ENCODE measurements at places on chromosomes 6 and 20. TPM values are rescaled to one million over a fixed set of nuclear protein-coding genes. Genes with fewer than 3 reads are reported as not detected.

DNA sequence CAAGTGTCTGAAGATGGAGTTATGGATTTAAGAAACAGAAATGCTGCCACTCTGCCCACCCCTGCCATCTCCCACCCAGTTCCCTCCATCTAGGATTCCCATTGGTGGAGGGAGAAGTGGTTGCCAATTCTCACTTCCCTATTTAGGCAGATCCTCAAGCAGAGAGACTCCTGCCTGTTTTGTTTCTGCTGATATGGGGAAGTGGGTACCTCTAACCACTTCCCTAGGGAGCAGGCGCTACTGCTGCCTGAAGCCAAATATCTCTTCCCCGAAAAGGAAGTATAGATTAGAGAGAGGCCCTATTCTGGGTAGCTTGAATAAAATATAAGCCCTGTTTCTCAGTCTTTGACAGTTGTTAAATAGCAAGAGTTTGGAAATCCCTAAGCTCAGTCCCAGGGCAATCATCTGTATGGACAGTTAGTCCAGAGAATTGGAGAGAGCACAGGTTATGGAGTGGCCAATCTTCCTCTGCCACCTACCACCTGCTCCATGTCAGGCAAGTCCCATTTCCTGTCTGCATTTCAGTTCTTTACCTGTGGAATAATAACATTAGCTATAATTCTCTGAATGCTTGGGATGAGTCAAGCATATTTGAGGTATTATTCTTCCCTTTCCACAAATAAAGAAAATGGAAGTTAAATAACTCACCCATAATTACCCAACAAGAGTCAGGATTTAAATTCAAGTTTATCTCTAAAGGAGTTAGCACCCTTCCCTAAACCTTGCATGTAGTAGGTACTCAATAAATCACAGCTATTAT lies 2.6 kb upstream of the ADGB start:
- H3K4me1 ChIP-seq, result peaks cover 5% of the 10 kb centered on the region
- H3K27ac ChIP-seq, result no peak overlapping the region
- H3K27me3 ChIP-seq, result no peaks in the 10 kb centered on the region
- H3K4me3 ChIP-seq, result no peak overlapping the region

- no peaks in the 10 kb centered on the region for H3K36me3 ChIP-seq
- peak overlapping the region; percentile 95 for H3K27ac ChIP-seq
- peaks cover 85% of the 10 kb centered on the region for H3K4me1 ChIP-seq
Observed at GRCh38 chr6:57262901-57263694, 41.0 kb upstream of the RAB23 start.

DNA sequence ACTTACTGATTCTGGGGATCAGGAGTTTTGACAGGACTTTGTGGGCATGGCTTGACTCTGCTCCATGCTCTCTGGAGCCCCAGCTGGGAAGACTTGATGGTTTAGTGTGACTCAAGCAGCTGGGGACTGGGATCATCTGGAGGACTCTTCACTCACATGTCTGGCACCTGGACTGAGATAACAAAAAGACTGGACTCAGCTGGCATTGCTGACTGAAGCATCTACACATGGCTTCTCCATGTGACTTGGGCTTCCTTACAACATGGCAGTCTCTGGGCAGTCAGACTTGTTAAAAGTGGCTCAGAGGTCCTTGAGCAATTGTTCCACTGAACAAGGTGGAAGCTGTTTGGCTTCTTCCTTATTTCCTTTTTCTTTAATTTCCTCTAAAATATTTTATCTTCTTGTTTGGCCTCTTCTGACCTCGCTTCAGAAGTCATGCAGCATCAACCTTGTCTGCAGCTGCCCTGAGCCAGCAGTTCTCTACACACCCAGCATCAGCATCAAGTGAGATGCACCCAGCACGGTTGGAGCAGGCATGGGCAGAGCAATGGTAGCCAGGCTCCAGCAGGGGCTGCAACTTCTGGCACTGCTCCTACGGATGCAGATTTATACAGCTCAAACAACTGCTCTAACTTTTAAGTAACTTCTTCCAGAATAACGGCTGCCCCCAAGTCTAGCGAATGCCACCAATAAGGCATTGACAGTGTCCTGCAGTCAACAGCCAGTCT lies 5.6 kb upstream of the HM13 start:
- no peak overlapping the region for H3K27ac ChIP-seq
- H3K4me3 ChIP-seq, result no peak overlapping the region
- H3K36me3 ChIP-seq, result no peaks in the 10 kb centered on the region
- DNase-seq, result no peak

DNA sequence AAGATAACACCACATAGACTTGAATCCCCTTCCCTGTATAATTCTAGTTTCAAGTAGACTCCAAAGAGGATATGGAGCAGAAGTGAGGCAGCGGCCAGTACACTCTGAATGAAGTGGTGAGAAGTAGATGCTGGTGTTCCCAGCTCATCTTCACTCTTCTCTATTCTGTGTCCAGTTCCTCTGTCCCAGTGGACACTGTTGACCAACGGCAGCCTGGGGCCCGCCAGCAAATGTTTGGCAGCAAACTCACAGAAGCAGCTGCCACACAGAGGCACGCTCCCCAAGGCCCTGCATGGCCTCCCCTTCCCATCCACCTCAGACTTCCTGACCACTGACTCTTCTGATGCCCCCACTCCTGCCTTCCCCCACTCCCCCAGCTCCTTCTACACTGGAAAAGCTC lies 358.9 kb upstream of the ID4 start:
- no peak overlapping the region for H3K27ac ChIP-seq
- no peak overlapping the region for H3K4me3 ChIP-seq
- no peak for DNase-seq
- H3K36me3 ChIP-seq, result no peaks in the 10 kb centered on the region
- peaks cover 16% of the 10 kb centered on the region for H3K4me1 ChIP-seq

- H3K4me3 ChIP-seq, result no peak overlapping the region
- H3K27ac ChIP-seq, result no peak overlapping the region
- no peaks in the 10 kb centered on the region for H3K36me3 ChIP-seq
- DNase-seq, result no peak
Observed at GRCh38 chr20:43579861-43580793, 10.6 kb upstream of the IFT52 start.

The TMC2 gene
- 0.28 TPM for total RNA-seq

The SPDEF gene
- total RNA-seq, result not detected

The YIPF3 gene
- total RNA-seq, result 66.5 TPM
